NCI-H2029 treated with DMSO at 0.1 percent for 48 hours (cell line): ENCODE measurements at places on chromosomes 4 and X.

GRCh38 chr4:7333024-7333780, 101.5 kb downstream of the PSAPL1 start:
- DNase-seq, result no peak

- DNase-seq, result no peak
Observed at GRCh38 chr4:35511851-35512250, 732.5 kb downstream of the ARAP2 start.

- DNase-seq, result no peak
Observed at GRCh38 chr4:138671606-138672084, 343.9 kb upstream of the NOCT start.

GRCh38 chr4:74159143-74159709, 1.3 kb downstream of the MTHFD2L start:
- DNase-seq, result no peak

DNA sequence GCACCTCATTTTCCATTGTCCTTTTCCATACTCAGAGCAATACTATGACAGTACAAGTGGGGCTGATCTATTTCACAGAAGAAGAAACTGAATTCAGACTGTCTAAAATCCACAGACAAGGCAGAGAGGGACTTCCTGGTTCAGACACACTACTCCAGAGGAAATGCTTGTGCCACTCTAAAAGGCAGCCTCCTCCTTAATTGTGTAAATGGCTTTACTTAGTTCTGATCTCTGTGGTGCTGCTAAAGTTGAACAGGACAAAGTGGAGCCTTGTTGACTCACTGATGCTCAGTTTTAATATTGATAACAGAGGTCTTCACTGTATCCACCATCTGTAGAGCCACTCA, 122.4 kb downstream of the KIT start:
- no peak for DNase-seq

DNA sequence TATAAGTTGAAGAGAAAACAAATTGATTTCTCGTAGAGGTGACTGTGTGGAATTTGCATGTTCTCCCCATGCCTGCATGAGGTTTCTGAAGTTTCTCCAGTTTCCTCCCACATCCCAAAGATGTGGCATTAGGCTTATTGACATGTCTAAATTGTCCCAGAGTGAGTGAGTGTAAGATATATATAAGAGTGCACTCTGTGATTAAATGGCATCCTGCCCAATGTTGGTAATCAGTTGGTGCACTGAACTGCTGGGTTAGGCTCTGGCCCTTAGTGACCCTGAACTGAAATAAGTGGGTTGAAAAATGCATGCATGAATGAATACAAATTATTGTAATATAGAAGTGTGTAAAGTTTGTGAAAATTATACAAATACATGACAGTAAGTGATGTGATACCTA, 1106.5 kb downstream of the TECRL start:
- no peak for DNase-seq

DNA sequence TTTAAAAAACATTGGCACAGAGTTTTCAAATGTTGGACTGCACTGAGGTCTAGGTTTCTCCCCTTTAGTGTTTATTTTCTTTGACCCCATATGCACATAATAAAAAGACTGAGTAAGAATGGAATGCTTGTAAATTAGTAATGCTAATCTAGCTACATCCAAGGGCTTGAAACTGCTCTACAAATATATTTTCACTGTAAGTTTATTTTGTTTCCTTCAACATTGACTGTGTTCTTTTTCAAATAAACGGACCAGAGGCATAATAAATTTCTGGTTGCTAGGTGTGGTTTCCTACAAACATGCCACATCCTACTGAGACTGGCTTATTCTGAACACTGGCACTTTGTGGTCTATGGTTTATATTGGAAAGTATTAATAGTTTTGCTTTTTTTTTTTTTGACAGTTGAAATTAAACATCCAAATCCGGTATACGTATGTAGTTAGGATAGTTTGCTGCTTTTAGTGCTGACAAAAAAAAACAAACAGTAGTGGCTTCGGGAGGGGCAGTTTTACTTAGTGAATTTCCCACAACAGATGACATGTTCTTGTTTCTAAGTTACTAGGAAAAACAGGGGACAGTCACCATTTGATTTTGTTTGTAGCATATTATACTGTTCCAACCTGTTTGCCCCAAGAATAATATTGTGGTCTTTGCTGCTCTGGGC, 13.2 kb downstream of the CA5B start:
- DNase-seq, result no peak

GRCh38 chr4:7516096-7516772, 81.5 kb upstream of the PSAPL1 start:
- DNase-seq, result no peak

- DNase-seq, result no peak
Observed at GRCh38 chr4:97153042-97153441, 990.2 kb downstream of the STPG2 start.

DNA sequence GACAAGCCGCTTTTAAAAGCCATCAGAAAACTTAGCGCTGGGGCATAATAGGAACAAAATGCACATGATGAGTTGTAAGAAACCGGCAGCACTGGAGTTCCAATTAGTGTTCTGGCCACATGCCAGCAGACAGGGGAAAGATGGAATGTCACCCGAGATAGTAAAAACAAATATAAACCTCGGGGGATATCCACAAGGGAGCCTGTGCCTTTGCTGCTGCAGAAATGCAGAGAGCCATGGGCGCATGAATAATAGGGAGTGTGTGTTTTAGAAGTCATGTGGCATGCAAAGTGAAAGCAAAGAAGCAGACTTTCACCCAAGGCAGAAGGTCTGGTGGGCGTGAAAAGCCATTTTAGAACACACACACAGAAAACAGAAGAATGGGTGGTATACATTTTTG, 19.1 kb downstream of the GPRASP3 start:
- DNase-seq, result no peak

DNA sequence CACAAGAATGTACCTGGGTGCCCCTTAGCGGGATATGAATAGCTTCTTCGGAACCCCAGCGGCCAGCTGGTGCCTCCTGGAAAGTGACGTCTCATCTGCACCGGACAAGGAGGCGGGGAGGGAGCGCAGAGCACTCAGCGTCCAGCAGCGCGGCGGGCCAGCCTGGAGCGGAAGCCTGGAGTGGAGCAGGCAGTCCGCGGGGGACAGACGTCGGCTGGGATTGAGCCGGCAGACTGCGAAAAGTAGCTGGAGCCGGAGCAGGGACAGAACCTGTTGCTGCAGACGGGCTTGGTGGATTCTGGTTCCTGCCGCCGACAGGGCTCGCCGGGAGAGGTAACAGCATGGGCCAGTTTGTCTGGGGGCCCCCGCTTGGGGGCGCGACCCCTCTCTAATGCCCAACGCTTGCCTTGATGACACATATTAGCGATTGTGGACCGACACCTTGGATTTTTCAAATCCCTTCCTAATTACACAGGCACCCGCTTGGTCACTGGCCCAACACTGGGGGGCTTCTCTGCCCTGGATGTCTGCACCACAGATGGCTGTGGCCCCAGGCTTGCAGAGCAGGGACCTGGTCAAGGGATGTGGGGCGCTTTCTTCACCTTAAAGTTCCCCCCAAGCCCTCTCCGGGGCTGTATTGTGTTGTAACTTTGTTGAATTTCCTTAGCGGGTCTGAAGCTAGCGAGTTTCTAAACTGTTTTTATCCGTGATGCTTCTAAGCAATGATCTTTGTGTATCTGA, at the start of gene NPFFR2:
NPFFR2 (plus strand) TSS at position 133 of the 741 bp plus-strand sequence. CDS start 96,592 bp downstream, outside the sequence.
- DNase-seq, result no peak

- no peak for DNase-seq
Observed at GRCh38 chrX:123878252-123878721, 18.4 kb downstream of the XIAP start.

DNA sequence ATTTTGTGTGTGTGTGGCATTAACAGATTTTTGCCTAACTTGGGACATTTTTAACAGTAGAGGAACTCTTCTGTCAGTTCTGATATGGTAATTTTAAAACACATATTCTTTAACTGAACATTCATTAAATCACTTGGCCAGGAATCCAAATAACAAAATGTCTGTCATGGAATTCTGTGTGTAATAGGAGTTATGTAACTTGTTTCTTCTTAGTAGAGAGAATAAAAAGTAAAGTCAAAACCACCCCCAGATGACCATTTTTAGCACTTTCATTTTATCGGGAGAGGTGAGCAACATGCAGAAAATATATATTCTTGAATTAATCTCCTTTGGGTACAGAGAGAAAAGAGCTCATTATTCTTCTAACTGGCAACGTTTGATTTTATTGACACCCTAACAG, 1740.3 kb downstream of the STIM2 start:
- no peak for DNase-seq

- DNase-seq, result peak; percentile 2
Observed at GRCh38 chrX:69503782-69504625, at the start of gene NALF2. Gene NALF2, plus strand, starts transcription at chrX:69504326. Its CDS starts 957 bp downstream, at chrX:69505283.

DNA sequence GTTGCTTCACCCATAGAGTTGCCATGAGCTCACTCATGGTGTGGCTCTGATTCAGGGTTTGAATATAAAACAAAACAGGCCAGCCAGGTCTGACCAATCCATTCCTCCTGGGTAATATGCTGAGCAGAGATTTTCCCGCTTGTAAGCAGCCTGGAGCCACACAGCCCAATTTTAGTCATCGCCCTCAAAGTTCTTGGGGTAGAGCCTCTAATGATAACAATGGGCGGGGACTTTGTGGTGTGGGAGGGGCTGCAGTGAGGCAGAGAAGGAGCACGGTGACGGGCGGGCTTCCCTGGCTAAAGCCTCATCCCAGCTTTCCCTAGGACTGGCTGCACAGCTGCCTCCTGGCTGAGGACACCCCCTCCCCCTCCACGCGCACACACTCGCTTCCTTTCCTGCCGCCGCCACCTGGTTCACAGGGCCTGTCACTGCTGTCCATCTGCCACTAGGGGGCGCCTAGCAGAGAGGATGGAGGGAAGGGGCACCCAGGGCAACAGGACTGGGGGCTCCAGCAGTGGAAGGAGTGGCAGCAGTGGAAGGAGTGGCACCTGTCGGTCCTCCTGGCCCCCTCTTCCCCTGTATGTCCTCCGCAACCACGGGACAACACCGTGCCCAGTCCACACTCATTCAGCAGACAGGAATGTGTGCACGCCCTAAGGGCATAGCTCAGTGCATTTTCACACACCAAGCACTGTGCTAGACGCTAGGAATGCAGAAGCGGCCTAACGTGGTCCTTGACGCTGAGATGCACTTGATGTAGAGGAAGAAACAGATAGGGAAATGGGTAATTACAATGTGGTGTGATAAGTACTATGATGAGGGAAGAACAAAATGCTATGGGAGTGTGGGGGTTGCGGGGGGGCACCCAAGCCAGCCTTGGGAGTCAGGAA, 26.8 kb downstream of the PRPS1 start:
- peak; percentile 6 for DNase-seq

DNA sequence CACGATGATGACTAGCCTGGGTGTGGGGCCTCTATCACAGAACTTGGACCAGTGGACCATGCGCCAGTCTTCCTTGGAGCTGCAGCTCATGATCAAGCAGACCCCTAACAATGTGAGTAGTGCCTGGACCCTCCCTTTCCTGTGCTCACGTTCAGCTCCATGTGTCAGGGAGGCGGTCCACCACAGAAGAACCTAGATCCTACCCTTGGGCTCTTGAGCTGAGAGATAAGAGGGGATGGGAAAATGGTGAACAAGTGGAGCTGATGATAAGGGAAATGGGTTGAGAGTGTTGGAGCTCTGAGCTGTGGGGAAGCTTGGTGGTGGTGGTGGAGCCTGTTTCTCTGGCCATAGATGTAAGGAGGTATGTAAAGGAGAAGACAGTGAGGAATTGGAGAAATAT, 13.1 kb downstream of the MED12 start:
- DNase-seq, result no peak

DNA sequence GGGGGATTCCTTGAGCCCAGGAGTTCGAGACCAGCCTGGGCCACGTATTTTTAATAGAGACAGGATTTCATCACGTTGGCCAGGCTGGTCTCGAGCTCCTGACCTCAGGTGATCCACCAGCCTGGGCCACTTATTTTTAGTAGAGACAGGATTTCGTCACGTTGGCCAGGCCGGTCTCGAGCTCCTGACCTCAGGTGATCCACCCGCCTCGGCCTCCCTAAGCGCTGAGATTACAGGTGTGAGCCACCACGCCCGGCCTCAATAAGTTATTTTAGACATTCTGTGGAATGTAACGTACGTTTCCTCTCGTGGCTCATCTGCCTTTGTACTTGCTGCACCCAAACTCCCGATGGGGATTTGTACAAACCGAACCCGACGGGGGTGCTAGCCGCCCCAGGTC, 8.8 kb downstream of the ASMT start:
- no peak for DNase-seq

DNA sequence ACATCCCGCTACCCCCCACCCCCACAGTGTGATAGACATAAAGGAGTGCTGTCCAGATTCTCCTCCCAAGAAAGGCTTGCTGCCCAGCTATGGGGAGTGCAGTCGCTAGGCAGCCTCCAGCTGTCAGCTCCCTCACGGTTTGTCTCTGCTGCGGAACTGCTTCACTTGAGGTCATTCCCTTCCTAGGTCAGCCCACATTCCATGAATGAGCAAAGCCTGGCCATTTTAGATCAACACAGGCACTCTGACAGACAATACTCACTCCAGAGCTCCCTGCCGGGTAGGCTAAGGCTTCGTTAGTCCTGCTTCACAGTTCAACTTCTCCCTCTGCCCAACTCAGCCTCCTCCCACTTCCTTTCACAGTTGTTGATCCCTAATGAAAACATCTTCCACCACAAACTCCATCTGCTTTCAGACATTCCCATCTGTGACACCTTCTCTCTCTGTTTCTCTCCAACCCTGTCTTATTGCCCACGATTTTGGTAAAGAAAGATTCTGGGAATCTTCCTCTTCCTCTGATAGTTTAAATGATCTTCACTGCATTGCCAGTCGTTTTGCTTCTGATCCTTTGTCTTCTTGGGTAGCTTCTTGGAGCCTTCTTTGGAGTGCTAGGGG, 318.9 kb upstream of the F9 start:
- DNase-seq, result no peak

GRCh38 chr4:169407217-169407845, 136.6 kb upstream of the SH3RF1 start:
- no peak for DNase-seq

- no peak for DNase-seq
Observed at GRCh38 chr4:165610679-165611437, 232.1 kb downstream of the CPE start.

GRCh38 chr4:9602389-9602914, 158.2 kb downstream of the DEFB131A start:
- no peak for DNase-seq
